ENCODE measurements at places on chromosomes 13 and 19.

DNA sequence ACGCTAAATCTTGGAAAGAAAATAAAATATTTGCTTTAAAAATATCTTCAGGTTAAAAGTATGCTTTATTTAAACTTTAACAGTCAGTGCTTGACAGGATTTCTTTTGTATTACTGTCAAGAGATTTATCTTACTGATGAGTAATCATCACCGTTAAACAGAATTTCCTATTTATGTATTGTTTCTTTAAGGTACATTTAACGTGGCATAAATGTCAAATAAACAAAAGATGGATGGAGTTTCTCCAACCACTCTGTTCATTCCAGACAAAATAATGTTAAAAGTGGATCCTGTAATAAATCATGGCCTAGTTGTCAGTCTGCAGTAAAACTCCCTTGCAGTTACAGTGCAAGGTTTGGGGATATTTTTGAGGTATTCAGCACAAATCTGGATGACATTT is 298.3 kb downstream of the DIAPH3 start:
- DNase-seq: no peak

DNA sequence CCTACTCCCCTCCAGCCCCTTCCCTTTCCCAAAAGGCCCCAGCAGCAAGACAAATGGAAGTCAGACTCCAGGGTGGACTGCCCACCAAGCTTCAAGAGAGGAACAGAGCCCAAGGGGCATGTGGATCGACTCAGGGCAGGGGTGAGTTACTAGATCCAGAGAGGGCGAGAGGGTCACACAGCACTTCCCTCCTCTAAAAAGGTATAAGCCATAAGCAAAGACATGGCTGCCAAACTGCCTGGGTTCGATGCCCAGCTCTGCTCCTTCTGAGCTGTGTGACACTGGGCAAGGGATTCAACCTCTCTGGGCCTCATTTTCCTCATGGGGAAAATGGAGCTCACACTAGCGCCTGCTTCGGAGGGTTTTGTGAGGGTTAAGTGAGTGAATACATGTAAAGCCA is 3.8 kb downstream of the PPP1R14A start:
- DNase-seq: no peak

DNA sequence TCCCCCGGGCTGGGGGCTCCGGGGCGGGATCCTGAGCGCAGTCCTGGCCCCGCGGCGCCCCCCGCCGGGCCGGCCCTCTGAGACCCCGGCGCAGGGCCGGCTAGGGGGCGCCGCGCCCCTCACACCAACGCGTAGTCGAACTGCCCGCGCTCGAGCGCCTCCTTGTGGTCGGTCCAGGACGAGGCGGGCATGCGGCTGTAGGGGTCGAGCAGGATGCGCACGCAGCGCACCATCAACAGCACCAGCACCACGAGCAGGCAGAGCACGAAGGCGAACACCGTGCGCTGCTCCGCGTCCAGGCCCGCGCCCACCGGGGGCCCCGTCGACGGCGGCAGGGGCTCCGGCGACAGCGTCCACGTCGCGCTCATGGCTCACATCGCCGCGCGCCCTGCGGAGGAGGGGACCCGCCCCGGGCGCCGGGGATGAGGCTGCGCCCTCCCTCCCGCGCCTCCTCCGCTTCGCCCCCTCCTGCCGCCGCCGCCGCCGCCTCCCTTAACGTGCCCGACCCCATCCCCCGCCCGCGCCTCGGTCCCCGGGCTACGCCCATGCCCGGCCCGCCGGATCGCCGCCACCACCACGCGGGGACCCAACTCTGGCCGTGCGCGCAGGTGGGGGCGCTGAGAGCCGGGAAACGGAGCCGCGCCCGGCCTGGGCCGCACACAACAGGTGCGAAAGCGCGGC is 624 bp downstream of the CTXN1 start:
- DNase-seq: peak; percentile 54

DNA sequence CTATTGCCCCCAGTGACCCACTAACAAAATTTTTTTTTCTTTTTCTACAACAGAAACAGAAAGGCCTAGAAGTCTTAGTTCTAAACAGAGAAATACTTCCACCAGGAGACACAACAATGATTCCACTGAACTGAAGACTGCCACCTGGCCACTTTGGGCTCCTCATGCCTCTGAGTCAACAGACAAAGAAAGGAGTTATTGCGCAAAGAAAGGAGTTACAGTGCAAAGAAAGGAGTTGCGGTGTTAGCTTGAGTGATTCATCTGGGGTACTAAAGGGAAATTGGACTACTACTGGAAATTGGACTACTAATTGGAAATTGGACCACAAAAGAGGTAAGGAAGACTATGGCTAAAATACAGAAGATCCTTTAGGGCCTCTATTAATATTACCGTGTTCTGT is 116.6 kb downstream of the PCDH17 start:
- DNase-seq: no peak

GRCh38 chr19:14222886-14223285 is 16.9 kb upstream of the ADGRL1 start:
- DNase-seq: no peak

DNA sequence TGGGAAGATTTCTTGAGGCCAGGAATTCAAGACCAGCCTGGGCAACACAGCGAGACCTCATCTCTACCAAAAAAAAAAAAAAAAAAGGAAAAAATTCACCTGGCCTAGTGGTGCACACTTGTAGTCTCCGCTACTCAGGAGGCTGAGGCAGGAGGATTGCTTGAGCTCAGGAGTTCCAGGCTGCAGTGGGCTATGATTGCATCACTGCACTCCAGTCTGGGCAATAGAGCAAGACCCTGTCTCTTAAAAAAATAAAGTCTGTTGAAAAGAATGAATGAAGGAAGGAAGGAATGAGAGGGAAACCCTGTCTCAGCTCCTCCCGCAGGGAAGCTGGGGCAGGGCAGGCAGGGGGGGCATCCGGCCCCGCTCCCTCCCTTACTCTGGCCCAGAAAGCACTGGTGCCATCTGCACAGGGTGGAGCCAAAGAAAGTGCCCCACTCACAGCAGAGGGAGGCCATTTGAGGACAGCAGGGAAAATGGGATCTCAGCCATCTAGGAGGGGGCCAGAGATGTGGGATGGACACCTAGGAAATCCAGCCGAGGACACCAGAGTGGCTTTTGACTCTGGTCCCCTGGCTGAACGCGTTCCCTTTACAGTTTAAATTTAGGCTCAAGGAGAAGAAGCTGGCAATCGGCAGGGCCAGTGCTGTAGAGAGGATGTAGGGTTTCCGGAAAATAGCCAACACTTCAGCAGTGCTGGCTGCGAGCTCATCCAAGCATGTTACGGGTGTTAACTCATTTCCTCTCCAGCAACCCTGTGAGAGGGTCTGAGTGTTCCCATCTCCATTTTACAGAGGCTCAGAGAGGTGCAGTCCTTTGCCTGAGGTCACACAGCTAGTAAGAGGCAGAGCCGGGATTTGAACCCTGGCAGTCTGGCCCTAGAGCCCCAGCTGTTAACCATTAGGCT is 3.6 kb upstream of the HPN start:
- no peak for DNase-seq

DNA sequence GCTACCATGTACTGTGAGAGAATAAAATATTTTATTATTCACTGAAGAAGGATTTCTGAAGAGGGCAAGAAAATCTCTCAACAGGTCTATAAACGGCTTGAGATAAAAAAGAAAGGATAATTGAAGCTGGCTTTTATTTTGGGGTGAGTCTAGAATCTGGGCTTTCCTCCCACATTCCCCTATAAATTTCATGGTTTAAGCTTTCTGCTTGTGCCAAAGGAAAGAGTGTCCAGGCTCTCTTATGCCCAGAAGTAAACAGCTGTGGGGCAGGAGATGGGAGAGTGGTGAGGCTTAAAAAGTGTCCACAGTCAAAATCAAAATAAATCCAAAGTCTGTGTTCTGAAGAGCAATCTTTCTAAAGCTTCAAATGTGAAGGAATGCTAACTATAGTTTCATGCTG is 942.2 kb upstream of the MIR17HG start:
- no peak for DNase-seq

DNA sequence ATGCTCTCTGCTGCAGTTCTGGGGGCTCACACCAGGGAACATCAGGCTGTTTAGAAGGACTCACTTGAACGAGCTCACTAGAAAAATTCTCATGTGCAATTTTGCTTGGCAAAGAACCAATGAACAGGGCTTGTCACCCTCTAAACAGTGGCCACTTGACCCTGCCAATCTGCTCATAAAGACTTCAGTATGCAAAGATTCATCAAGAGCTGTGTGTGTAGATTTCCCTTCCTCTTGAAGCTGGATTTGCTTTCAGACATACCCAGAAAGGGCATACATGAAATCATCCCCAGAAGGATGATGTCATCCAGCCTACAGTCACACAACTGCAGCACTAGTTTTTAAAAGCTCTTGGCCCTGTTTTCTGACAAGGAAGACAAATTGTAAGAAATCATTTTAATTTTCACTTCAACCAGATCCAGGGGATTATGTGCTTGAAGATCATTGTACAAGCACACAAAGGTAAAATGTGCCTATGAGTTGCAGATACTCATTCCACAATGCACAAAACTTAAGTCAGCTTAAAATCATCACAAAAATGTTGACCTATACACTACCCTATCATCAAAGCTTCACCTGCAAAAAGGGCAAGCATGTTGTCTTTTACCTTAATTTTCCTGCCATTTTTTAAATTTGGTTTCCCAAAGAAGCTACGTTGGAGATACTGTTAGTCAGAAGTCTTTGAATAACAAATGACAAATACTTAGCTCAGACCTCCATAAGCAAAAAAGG is 5.2 kb upstream of the STK24 start:
- no peak for DNase-seq

DNA sequence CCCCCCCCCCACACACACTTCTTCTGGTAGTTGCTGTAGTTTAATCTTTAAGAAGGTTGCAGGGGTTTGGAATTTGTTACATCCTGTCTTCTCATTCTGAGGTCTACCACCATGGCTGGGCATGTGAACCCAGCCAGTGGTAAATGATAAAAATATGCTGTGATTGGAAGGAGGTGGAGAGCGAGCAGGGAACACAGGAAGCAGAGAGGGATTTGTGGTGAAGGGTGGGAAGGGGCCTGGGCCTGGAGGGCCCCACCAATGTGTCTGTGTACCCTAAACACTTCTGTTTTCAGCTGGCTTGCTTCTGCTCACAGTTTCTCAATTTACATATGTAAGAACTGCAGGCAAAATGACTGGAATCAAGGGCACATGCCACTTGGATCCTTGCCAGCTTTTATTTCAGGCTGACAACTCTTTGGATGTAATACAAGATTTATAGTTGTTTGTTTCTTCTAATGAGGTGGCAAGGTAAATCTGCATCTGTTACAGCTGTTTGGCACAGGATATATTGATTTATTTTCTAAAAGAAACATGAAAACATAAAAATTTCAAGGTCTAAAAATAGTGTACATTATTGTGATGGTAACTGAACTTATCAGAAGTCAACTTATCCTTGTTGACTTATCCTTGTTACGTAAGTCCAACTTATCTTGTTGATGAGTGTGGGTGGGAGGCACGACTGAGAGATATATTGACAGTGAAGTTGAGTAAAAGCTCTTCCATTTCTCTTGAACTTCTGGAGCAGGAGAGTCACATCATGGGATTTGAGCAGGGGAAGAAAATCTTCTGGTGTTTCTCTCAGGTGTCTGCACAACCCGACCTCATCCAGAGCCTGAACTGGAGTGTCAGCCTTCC is 313.2 kb downstream of the SHISA2 start:
- no peak for DNase-seq

- no peak for DNase-seq
Observed at GRCh38 chr19:7395360-7396066, 46.8 kb downstream of the ARHGEF18 start.

DNA sequence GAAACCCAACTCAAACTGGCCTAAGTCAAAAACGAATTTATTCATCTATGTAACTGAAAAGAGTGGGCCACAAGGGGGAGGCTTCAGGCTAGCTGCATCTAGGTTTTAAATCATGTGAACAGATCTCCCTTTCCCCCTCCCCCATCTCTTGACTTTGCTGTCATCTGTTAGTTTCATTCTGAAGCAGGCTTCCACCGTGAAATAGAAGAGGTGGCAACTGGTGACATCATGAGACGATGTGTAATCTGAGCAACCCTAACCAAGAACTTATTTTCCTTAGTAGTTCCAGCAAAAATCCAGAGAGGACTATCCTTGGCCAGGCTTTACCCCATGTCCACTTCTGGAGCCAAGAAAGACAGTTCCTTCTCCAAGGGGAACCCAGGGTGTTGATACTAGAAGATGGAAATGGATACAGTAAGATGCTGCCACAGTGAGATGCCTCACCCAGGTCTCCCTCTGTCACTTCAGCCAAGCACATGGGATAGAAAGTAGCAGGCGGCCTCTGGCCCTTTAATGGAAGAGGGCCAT is 9.4 kb downstream of the SAMD4B start:
- no peak for DNase-seq

DNA sequence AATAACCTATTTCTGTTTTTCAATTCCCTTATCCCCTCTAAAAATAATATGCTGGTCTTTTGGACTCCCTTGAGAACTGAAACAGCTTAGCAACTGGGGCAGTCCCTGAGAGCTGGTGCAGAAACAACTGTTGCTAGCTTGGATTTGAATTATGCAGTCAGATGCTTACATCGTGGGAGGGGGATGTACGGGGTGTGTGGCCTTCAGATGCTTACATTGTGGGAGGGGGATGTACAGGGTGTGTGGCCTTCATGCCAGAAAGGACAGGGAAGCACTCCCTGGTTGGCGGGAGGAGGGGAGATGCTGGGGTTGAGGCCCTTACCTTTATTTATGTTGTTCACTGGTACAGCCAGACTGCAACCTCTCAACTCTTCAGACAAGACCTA is 25.6 kb downstream of the LRCH1 start:
- DNase-seq: no peak

DNA sequence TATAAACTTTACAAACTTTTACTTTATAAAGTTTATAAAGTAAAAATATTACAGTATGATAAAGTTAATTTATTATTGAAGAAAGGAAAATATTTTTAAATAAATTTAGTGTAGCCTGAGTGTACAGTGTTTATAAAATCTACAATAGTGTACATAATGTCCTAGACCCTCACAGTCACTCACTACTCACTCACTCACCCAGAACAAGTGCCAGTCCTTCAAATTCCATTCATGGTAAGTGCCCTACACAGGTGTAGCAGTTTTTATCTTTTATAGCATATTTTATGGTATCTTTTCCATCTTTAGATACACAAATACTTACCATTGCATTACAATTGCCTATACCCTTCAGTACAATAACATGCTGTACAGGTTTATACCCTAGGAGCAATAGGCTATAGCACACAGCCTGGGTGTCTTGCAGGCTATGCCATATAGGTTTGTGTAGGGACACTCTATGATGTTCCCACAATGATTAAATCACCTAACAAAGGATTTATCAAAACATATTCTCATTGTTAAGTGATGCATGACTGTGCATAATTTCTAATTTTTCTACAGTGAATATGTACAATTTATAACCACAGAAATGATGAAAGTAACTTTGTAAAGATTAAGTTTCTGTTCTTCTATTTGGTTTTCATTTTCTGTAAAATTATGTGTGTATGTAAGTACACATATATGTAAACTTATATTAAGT is 98.0 kb downstream of the SPRY2 start:
- DNase-seq: no peak

- DNase-seq: no peak
Observed at GRCh38 chr13:103539721-103540381, 473.6 kb upstream of the SLC10A2 start.
